ENCODE measurements at places on chromosomes 3 and 15.

DNA sequence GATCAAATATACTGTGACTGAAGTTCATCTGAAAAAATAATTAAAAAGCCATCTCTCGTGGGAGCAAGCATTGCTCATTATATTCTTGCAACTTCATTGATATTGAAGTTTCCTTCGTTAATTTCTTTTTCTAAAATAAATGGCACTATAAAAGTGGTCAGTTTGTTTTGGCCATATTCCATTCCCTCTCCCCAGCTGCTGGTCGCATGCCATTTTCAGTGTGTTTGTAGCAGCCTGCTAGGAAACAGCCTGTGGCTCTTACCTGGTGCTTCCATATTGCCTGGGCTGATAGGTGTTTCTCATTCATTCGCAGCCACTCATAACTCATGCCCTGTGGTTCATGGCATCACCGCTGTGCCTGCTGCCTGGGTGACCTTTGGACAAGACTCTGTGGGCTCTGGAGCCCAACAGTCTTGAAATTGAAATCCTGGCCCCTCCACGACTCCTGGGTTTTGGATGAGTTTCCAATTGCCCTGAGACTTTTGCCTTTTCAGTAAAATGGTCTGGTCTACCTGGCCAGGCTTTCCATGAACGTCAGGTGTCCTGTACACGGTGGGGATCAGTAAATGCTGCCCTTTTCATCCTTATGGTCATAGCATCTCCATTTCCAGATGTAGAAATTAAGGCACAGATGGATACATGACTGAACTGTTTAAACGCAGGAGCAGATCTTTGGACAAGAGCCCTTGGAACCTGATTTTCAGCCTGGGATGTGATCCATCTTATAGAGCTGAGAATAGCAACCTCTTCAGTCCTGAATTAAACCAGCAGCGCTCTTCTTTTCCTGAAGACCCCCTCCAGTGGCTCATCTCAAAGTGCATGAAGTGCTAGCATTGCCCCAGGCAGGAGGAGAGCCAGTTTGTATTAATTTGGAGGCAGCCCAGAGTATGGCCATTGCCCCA, 69.4 kb downstream of the SLCO3A1 start:
- no peak for DNase-seq

DNA sequence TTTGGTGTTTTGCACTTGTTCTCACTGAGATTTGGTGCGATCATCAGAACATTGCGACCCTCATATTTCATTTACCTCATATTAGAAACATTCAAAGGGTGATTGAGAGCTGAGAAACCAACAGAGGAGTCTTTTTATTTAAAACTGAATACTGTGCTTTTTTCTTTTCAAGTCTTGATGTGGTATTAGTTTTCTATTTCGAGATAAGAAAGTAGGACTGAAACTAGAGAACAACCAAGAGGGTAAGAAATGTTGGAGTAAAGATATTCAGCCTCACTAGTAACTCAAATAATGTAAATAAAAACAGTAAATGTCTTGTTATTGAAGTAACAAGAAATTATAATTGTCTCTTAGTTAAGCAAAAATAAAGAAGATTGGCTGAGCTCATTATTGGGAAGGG, 26.5 kb downstream of the EFHB start:
- DNase-seq: no peak

DNA sequence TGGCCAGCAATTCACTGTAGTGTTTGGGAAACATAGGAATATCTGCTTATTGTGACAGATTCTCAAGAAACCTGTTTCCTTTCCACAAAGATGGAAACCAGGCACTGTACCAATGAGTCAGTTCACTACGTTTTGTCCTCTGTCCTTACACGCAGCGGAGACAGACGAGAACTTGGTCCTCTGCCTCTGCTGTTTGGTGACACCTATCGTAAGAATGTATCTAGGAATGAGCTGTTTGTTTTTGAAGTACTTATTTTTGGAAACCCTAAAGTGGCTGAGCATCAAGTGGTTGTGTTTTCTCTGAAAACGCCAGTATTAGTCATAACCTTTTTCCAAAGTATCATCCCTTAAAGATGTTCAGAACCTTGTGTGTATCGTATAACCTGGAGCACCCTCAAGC, 93.0 kb downstream of the PGPEP1L start:
- DNase-seq: no peak

DNA sequence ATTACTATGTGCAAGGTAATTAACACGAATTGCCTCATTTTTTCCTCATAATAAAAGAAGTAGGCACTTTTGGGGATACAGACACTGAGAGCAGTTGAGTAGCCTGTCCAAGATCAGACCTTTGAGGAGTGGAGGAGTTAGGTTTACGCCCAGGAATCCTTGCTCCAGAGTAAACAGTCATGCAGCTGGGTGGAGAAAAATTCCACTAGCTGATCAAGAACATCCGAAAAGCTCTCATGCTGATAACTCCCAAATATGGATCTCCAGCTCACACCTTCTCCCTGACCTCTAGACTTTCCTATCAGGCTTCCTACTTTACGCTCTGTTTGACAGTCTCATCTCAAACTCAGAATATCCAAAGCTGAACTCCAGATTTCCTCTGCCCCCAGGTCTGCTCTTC, 53.3 kb downstream of the ST6GAL1 start:
- DNase-seq: no peak

Measured in hippocampal formation (tissue), 2 donors.